Fibroblast of skin of right biceps (primary cell): ENCODE measurements at places on chromosomes 11 and 22.

- peak; percentile 15 for DNase-seq
Observed at GRCh38 chr11:128546916-128547315, 40.4 kb downstream of the ETS1 start.

GRCh38 chr11:83364500-83365045 is 78.4 kb upstream of the CCDC90B start:
- no peak for DNase-seq

DNA sequence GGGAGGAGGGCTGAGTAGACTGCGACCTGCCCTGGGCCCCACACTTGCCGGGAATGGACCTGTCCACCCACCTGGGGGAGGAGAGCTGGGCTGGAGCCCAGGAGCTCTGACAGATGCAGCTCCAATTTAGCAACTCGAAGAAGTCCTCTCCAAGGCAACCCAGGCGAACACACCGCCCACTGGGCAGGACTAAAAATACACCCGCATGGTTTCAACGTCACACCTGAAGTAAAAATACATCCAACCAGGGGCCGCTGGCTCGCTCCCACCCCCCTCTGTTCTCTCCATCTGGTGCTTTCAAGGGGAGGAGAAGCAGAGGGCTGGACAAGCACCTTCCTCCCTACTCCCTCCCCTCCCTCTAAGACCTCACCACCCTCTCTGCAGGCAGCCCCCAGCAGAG is 119.9 kb downstream of the FEZ1 start:
- peak; percentile 16 for DNase-seq

GRCh38 chr11:2387266-2387987 is 10.3 kb downstream of the CD81 start:
- peak; percentile 14 for DNase-seq

DNA sequence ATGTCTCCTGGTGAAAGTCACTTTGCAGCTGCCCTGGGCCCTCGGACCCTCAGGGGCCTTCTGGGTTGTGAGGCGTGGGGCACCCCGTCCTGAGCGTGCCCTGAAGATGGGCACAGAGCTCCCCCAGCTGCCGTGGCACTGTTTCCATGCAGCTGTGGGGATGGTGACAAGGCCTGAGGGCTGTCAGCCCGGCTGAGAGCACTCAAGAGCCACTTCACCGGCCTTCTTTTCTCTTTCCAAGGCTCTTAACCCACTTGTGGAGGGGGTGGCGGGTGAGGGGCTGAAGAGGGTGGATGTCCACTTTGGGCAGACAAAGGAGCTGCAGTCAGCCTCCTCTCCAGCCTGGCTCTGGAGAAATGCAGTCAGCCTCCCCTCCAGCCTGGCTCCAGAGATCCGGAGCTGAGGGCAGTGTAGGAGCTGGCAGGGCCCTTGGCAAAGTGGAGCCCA is 239.5 kb downstream of the ST3GAL4 start:
- DNase-seq = no peak

GRCh38 chr22:43446916-43447315 is 35.1 kb downstream of the MPPED1 start:
- DNase-seq = no peak

DNA sequence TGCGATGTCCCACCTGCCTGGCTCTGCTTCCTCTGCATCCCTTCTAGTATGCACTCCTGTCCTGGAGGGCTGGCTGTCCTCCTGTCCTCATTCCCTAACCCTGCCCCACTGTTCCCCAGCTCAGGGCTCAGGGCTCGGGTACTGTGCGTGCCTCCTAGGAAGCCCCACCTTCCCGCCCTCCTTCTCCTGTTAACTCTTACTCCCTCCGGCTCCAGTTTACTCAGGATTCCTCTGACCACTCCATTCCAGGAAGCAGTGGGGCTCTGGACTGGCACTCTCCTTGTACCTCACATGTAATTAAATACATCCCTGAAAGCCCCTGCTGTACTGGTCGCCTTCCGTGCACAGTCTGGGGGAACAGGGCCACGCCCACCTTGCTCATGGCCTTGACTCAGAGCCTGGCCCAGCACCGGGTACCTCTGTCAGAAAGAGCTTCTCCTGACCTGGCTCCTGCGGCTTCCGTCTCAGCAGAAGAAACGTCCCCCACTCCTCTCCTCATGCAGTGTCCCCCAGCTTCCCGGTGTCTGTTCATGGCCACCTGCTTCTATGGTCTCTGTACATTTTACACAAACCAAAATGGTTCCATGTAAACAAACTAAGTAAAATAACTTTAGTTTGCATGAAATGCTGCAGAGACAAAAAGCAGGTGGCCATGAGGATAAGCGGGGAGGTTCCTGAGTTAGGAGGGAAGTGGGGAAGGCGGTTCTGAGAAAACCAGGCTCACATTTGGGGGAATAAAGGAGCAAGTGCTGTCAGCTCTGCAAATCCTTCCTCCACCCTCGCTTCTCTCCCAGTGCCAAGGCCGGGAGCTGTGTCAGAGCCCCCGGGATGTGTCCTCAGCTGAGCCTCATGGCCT is 445.9 kb downstream of the BRD1 start:
- no peak for DNase-seq

GRCh38 chr11:2837651-2838050 is 47.9 kb downstream of the CDKN1C start:
- no peak for DNase-seq

- DNase-seq = peak; percentile 31
Observed at GRCh38 chr11:119551420-119552105, 128.6 kb upstream of the THY1 start.

- DNase-seq = no peak
Observed at GRCh38 chr11:118872403-118872821, 11.3 kb upstream of the CXCR5 start.

GRCh38 chr11:78045851-78046485 is 17.7 kb upstream of the THRSP start:
- DNase-seq = peak; percentile 66

GRCh38 chr11:68031144-68031464 is 623 bp downstream of the NDUFS8 start:
- no peak for DNase-seq

- no peak for DNase-seq
Observed at GRCh38 chr11:71267807-71268421, 15.5 kb upstream of the SHANK2 start.

GRCh38 chr11:132062031-132062430 is 691.6 kb downstream of the NTM start:
- DNase-seq = peak; percentile 35

GRCh38 chr11:40170078-40170477 is 1289.4 kb downstream of the LRRC4C start:
- DNase-seq = no peak

DNA sequence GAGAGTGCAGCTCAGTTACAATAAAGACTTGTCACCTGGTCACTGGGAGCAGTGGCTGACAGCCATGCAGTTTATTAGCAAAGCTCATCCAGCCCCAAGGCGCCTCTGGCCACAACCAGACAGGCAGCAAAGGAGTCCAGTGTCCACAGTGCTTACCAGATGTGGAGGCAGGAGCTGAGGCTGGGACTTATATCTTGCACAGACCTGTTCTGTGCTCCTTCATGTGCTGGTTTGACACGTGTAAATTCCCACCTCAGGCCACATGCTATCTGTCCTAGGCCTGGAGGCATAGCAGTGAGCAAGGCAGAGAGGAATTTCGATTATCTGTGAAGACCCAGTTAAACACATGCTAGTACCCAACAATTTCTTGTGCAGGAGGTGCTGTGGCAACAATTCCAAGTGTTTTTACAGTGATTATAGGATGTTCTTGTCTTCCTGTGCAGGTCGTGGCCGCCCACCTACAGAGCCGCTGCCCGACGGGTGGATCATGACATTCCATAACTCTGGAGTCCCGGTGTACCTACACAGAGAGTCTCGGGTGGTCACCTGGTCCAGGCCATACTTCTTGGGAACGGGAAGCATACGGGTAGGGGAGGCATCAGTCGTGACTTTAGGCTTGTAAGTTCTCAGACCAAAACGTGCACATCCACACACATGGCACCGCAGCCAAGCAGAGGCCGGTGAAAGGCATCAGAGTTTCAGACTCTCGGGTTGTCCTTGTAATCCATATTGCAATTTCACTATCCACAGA is 9.4 kb downstream of the DGCR8 start:
- DNase-seq = no peak
